A549 treated with AZD2906 at 1 μM for 4 hours (cell line): ENCODE measurements at places on chromosomes 11 and 22. TPM values are rescaled to one million over a fixed set of nuclear protein-coding genes. Genes with fewer than 3 reads are reported as not detected.

PLEKHB1 gene
- 0.63 to 1.0 TPM (median 0.85 TPM) in 5 replicates for total RNA-seq

ZNRF3 gene
- total RNA-seq = 6.3 to 7.8 TPM (median 7.3 TPM) in 5 replicates

SCGB1C1 gene
- total RNA-seq = not detected in 5 replicates

TSPO gene
- total RNA-seq = 142 to 259 TPM (median 233 TPM) in 5 replicates

KRTAP5-10 gene
- not detected in 5 replicates for total RNA-seq

OR51I1 gene
- total RNA-seq = not detected in 5 replicates

OR10A2 gene
- total RNA-seq = not detected in 5 replicates

ZNF215 gene
- 0.77 to 1.1 TPM (median 0.86 TPM) in 5 replicates for total RNA-seq

KRTAP5-8 gene
- total RNA-seq = not detected in 5 replicates

DLG2 gene
- 0.14 to 0.44 TPM (median 0.33 TPM) in 5 replicates for total RNA-seq

TBX10 gene
- not detected in 5 replicates for total RNA-seq

OR51E2 gene
- not detected in 5 replicates for total RNA-seq

KCNJ1 gene
- total RNA-seq = 0.03 TPM in 1 of 5 replicates, not detected in the others

TXN2 gene
- total RNA-seq = 55.5 to 73.4 TPM (median 68.4 TPM) in 5 replicates

MS4A6E gene
- total RNA-seq = not detected in 5 replicates

C11orf86 gene
- total RNA-seq = 42.7 to 73.3 TPM (median 62.7 TPM) in 5 replicates

P2RY6 gene
- total RNA-seq = 3.4 to 7.0 TPM (median 5.6 TPM) in 5 replicates

FOLR2 gene
- not detected in 5 replicates for total RNA-seq

ROBO4 gene
- total RNA-seq = not detected in 5 replicates

CD6 gene
- total RNA-seq = 0.04 to 0.16 TPM (median 0.09 TPM) in 5 replicates

RPL3 gene
- 1,761 to 2,448 TPM (median 1,791 TPM) in 5 replicates for total RNA-seq

SPI1 gene
- total RNA-seq = 0.10 TPM in 1 of 5 replicates, not detected in the others

MIOX gene
- total RNA-seq = 0.05 TPM in 1 of 5 replicates, not detected in the others

OR11H1 gene
- not detected in 5 replicates for total RNA-seq

KRTAP5-9 gene
- total RNA-seq = not detected in 5 replicates

CCDC116 gene
- 0.06 to 0.07 TPM (median 0.07 TPM) in 3 of 5 replicates, not detected in the others for total RNA-seq

RIBC2 gene
- 1.8 to 2.4 TPM (median 2.2 TPM) in 5 replicates for total RNA-seq

RHOD gene
- total RNA-seq = 32.5 to 52.9 TPM (median 48.2 TPM) in 5 replicates

KCNK4 gene
- 0.07 to 0.14 TPM in 2 of 5 replicates, not detected in the others for total RNA-seq

OR5AS1 gene
- total RNA-seq = not detected in 5 replicates

SCN3B gene
- total RNA-seq = 0.08 to 0.17 TPM (median 0.11 TPM) in 5 replicates

CRACR2B gene
- 3.3 to 7.2 TPM (median 6.2 TPM) in 5 replicates for total RNA-seq

LGALS12 gene
- total RNA-seq = 0.03 to 0.08 TPM in 2 of 5 replicates, not detected in the others

SIK2 gene
- total RNA-seq = 7.4 to 9.1 TPM (median 9.0 TPM) in 5 replicates

EMID1 gene
- total RNA-seq = 0.32 to 0.53 TPM (median 0.42 TPM) in 5 replicates

TUT1 gene
- total RNA-seq = 12.8 to 17.8 TPM (median 17.0 TPM) in 5 replicates

SLC22A8 gene
- not detected in 5 replicates for total RNA-seq

HEPHL1 gene
- total RNA-seq = not detected in 5 replicates

OR51B4 gene
- not detected in 5 replicates for total RNA-seq

OSBP2 gene
- total RNA-seq = 7.6 to 9.5 TPM (median 8.4 TPM) in 5 replicates

IFITM10 gene
- total RNA-seq = 1.1 to 2.1 TPM (median 1.4 TPM) in 5 replicates

CBLIF gene
- total RNA-seq = not detected in 5 replicates

P2RX6 gene
- total RNA-seq = 0.29 to 0.82 TPM (median 0.60 TPM) in 5 replicates

PICK1 gene
- total RNA-seq = 11.8 to 14.1 TPM (median 12.4 TPM) in 5 replicates

ROM1 gene
- 3.6 to 4.3 TPM (median 4.0 TPM) in 5 replicates for total RNA-seq

SLC25A45 gene
- 12.1 to 15.2 TPM (median 14.2 TPM) in 5 replicates for total RNA-seq

ZBTB16 gene
- total RNA-seq = 1.2 to 2.0 TPM (median 1.7 TPM) in 5 replicates

SCN4B gene
- 0.01 to 0.05 TPM (median 0.04 TPM) in 4 of 5 replicates, not detected in the other for total RNA-seq

RASGRP2 gene
- 0.94 to 2.3 TPM (median 2.0 TPM) in 5 replicates for total RNA-seq

TCN2 gene
- 4.7 to 5.5 TPM (median 5.1 TPM) in 5 replicates for total RNA-seq

SPON1 gene
- total RNA-seq = 0.01 to 0.02 TPM in 2 of 5 replicates, not detected in the others

NUDT8 gene
- 7.3 to 15.3 TPM (median 14.6 TPM) in 5 replicates for total RNA-seq
